Epithelial cell of alveolus of lung (primary cell): ENCODE measurements at places on chromosomes 12 and 14. TPM values are rescaled to one million over a fixed set of nuclear protein-coding genes. Genes with fewer than 3 reads are reported as not detected.

AKAP6 gene
- total RNA-seq = 0.39 and 19.8 TPM in 2 replicates

EIF5 gene
- total RNA-seq = 116 and 218 TPM in 2 replicates

CATSPERB gene
- not detected in 2 replicates for total RNA-seq

CACNA2D4 gene
- 0.39 and 1.8 TPM in 2 replicates for total RNA-seq

DLGAP5 gene
- 18.1 and 29.1 TPM in 2 replicates for total RNA-seq

PPM1H gene
- 0.08 and 0.78 TPM in 2 replicates for total RNA-seq

C14orf132 gene
- total RNA-seq = 22.0 and 50.3 TPM in 2 replicates

CLEC4D gene
- total RNA-seq = not detected in 2 replicates

DDX54 gene
- 42.3 and 56.8 TPM in 2 replicates for total RNA-seq

SLC25A47 gene
- 0.48 TPM in 1 of 2 replicates, not detected in the other for total RNA-seq

KCNC2 gene
- not detected in 2 replicates for total RNA-seq

PKP2 gene
- 0.64 and 6.7 TPM in 2 replicates for total RNA-seq

CLEC4E gene
- total RNA-seq = not detected in 2 replicates

LRTM2 gene
- total RNA-seq = not detected in 2 replicates

LTA4H gene
- total RNA-seq = 64.1 and 118 TPM in 2 replicates

TSHR gene
- total RNA-seq = not detected in 2 replicates

KRT77 gene
- not detected in 2 replicates for total RNA-seq

SPSB2 gene
- total RNA-seq = 3.6 and 5.4 TPM in 2 replicates

FGF23 gene
- total RNA-seq = not detected in 2 replicates

EGLN3 gene
- total RNA-seq = 3.2 and 7.1 TPM in 2 replicates

KIF26A gene
- 0.26 and 1.2 TPM in 2 replicates for total RNA-seq

CIDEB gene
- 0.16 and 1.9 TPM in 2 replicates for total RNA-seq

LPCAT3 gene
- 26.5 and 28.0 TPM in 2 replicates for total RNA-seq

MRPL51 gene
- total RNA-seq = 84.3 and 110 TPM in 2 replicates

ITGA5 gene
- total RNA-seq = 127 and 621 TPM in 2 replicates

TRHDE gene
- total RNA-seq = 16.8 and 20.8 TPM in 2 replicates

FSCB gene
- not detected in 2 replicates for total RNA-seq

GPRC5A gene
- total RNA-seq = 9.4 and 35.4 TPM in 2 replicates

HOXC4 gene
- 0.88 and 1.4 TPM in 2 replicates for total RNA-seq

MANSC4 gene
- total RNA-seq = not detected in 2 replicates

PTPN6 gene
- total RNA-seq = 1.0 and 4.2 TPM in 2 replicates

DDN gene
- under 0.01 and 1.4 TPM in 2 replicates for total RNA-seq

KRT73 gene
- not detected in 2 replicates for total RNA-seq

NPC2 gene
- 435 and 461 TPM in 2 replicates for total RNA-seq

GTF2A1 gene
- 16.4 and 23.5 TPM in 2 replicates for total RNA-seq

ADAMTS20 gene
- 0.24 TPM in 1 of 2 replicates, not detected in the other for total RNA-seq

CD69 gene
- 0.08 and 1.0 TPM in 2 replicates for total RNA-seq

RNF212B gene
- total RNA-seq = not detected in 2 replicates

PRORP gene
- 13.3 and 30.9 TPM in 2 replicates for total RNA-seq

BICDL1 gene
- under 0.01 TPM in 1 of 2 replicates, not detected in the other for total RNA-seq

SDR9C7 gene
- 0.08 TPM in 1 of 2 replicates, not detected in the other for total RNA-seq

CYP46A1 gene
- not detected in 2 replicates for total RNA-seq

GLT8D2 gene
- total RNA-seq = 8.2 and 13.1 TPM in 2 replicates

DERA gene
- 53.8 and 56.5 TPM in 2 replicates for total RNA-seq
